ENCODE measurements at places on chromosomes 5 and 9. TPM values are rescaled to one million over a fixed set of nuclear protein-coding genes. Genes with fewer than 3 reads are reported as not detected.

FAM153A gene
- total RNA-seq: 1.5 TPM

CDKN2A gene
- not detected for total RNA-seq

CDH10 gene
- not detected for total RNA-seq

LPAR1 gene
- 25.0 TPM for total RNA-seq

TRIM36 gene
- 27.2 TPM for total RNA-seq

GPR21 gene
- 2.5 TPM for total RNA-seq

All from Peyer's patch (tissue), 4 donors.